ENCODE measurements at places on chromosomes 11 and 22. TPM values are rescaled to one million over a fixed set of nuclear protein-coding genes. Genes with fewer than 3 reads are reported as not detected.
A peak's percentile ranks its signal among the peaks of the same experiment; 100 is the strongest.

DNA sequence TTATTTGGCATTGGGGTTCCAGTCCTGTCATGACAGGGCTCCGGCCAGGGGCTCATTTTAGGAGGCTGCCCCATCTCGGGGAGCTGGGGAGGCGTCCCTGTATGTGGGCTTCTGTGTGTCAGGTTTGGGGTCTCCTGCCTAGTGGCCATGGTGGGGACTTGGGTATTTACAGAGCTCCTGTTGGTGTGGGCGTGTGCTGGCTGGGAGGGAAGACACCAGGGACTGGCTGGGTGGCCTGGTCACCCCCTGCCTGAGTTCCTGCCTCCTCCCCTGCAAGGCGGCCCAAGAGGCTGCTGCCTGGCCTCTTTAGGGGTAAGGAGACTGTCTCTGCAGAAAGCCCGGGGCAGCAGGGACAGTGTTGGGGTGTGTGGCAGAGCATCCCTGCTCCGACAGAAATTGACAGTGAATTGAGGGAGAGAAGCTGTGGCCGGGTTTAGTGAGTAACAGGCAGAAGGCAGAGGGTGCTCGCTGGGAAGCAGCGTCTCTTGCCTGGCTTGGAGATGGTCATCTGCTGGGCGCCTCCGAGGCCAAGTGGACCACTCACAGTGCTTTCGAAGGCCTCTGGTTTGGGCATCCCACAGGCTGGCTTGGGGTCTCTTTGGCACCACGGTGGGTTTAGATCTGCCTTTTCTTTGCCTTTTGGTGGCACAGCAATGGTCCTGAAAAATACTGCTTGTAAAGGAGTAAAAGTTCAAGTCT is 40.3 kb upstream of the GRAMD4 start:
- no peak for DNase-seq

Gene PYGM
- total RNA-seq = 42.8 TPM

GRCh38 chr11:24759742-24760141 is 262.9 kb downstream of the LUZP2 start:
- no peak for DNase-seq

- DNase-seq = no peak
Measured at GRCh38 chr11:91828901-91829300, 395.7 kb upstream of the FAT3 start.

DNA sequence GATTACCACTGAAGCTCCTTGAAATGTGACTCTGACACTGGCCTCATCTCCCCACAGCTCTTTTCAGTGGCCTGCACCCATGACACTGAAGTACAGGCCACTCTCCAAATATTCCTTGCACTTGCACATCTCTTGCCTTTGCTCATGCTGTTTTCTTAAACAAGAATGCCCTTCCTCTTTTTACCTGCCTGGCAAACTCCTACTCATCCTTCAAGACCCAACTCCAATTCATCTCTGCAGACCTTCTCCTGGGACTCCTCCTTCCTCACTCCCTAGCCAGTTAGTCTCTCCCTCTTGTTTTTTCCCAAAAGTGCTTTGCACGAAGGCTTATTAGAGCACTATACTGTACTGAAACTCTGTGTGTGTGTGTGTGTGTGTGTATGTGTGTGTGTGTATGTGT is 2.6 kb downstream of the KCNE3 start:
- DNase-seq = no peak

Gene SC5D
- total RNA-seq = 18.5 TPM

DNA sequence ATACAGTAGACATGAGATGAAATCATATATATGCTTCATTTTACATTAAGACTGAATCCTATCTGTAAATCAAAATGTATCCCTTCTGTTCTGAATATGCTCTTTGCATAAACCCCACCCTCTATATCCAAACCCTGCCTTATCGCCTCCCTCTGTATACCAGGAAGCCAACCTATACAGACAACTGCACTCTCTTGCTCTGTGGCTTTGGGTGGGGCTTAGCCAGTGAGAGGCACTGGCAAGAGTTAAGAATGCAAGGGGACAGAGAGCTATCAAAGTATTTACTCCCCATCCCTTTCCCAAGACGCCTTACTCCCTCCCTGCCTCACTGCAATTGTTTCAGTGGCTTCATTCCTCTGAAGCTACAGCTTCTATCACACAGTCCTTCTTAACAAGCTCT is 309.8 kb downstream of the TTC28 start:
- no peak for DNase-seq

Gene PGA5
- not detected for total RNA-seq

GRCh38 chr11:42329929-42330565 is 870.6 kb upstream of the LRRC4C start:
- DNase-seq = no peak

DNA sequence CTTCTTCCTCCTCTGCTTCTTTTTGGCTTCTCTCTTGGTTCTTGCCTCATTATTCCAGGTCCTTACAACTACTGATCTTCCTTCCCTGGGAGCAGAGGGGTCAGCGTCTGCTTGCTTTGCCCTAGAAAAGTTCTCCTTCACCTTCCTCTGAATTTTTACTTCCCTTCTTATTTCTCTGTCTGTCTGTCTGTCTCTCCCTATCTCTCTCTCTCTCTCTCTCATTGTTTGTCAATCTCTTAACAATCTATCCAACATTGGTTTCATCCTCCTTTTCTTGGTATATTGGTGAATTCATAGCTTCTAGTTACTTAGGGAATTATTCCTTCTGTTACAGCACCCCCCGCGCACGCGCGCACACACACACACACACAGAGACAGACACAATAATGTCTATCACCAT is 559.1 kb downstream of the MN1 start:
- no peak for DNase-seq

GRCh38 chr11:34275486-34275885 is 82.3 kb downstream of the ABTB2 start:
- no peak for DNase-seq

DNA sequence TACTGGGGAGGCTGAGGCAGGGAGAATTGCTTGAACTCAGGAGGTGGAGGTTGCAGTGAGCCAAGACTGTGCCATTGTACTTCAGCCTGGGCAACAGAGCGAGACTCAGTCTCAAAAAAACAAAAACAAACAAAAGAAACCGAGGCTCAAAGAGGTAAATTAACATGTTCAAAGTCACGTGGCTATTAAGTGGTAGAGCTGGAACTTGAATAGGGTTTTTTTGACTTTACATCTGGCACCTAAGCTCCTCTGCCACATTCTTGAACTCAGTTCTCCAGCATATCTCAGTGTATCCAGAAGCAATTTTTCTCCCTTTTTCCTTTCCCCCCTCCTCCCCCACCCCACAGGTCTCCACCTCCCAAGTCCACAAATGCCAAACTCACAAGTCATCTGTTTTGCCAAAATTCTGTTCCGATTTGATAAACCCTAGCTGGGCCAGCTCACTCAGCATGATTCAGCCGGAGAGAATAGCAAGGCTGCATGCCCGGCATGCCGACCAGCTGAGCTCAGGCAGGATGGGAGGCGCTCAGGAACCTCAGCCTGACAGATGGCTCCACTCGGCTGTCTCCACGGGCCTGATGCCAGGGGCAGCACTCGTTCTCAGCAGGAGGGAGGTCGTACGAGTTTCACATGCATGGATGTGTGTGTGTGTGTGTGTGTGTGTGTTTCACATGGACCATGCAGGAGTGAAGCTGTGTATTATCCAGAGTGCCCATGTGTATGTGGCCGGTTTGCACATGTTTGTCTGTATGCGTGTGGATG is 63.2 kb upstream of the RRAS2 start:
- DNase-seq = peak; percentile 85

DNA sequence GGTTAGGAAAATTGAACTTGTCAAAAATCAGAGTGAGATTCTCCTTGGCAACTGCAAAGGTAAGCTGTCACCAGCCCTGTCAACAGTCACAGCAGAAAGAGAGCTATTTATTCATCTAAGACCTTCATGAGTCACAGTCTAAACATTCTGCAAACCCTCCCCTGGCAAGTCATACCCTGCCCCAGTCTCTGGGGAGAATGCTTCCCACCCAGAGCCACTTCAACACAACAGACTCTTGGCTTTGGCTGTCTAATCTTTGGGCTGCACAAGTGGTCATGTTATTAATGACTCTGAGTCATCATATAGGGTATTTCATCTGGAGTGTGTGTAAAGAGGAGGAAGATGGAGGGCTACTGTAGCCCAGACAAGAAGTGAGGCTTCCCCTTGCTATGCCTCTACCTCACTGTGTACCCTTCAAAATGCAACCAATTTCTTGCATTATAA is 153.4 kb downstream of the CCDC34 start:
- DNase-seq = no peak

Gene USP35
- 5.4 TPM for total RNA-seq

DNA sequence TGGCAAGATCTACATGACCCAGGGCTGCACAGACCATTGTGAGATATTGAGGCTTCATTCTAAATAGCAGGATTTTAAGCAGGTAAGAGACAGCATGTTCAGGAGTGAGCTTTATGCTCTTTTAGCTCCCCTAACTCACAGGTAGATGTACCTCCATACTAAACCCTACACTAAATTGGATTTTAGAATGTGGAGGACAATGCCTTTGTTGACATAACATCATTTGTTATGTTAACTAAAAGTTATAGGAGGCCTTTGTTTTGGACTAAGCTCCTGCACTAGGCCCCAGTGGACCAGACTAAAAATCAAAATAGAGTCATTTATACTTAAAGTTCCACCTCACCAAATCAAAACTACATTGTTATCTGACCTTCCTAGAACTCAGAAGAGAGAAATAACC is 6.8 kb downstream of the DDIAS start:
- DNase-seq = no peak

Gene DNAL4
- 23.4 TPM for total RNA-seq

Gene LRRC32
- total RNA-seq = 15.4 TPM

All from uterus (tissue), 4 donors.